Forelimb muscle (tissue), 1 donor: ENCODE measurements at places on chromosomes 4 and X. TPM values are rescaled to one million over a fixed set of nuclear protein-coding genes. Genes with fewer than 3 reads are reported as not detected.

The ZNF280C gene
- polyA plus RNA-seq: 6.8 TPM

The GLRB gene
- 4.9 TPM for polyA plus RNA-seq

The GAGE1 gene
- not detected for polyA plus RNA-seq

The SSX2 gene
- polyA plus RNA-seq: not detected

The SLC4A4 gene
- 10.4 TPM for polyA plus RNA-seq

The GABRE gene
- polyA plus RNA-seq: 51.0 TPM

The TMSB15A gene
- polyA plus RNA-seq: 9.8 TPM
